ENCODE measurements at places on chromosomes 3 and 15.

DNA sequence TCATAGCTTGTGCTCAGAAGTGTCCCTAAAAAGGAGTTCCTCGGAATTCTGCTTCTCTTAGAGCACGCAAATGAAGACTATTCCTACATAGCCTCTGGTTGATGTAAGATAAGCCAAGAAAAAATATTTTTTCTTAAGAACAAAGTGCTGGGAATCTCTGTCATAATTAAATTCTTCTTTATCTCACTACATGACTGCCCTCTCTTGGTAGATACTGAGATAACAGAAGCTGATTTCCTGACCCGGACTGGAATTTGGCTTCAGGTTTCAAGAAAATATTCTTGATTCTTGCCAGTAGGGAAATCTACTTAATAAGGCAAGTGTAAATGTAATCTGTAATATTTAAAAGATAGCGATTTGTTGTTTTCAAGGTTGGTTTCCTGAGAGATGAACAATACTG is 31.3 kb upstream of the SETMAR start:
- no peak for DNase-seq

DNA sequence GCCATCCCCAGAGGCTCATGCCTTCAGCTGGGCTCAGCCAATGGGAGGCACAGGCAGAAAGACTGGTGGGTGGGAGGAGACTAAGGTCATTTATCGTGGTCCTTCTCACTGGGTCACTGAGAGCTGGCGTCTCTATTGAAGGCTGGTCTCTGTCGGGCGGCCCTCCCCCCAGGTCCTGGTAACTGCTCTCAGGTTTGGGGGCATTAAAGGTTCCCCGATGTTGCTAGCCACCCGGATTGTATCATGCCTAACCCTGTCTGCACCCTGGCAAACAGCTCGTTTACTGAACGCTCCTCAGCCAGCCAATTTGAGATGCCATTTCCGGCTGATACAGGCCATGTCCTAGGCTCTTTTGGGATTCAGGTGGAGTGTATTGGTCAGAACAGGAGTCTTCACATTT is 10.5 kb downstream of the SELENOS start:
- no peak for DNase-seq

GRCh38 chr15:39651295-39651694 is 70.4 kb downstream of the THBS1 start:
- no peak for DNase-seq

DNA sequence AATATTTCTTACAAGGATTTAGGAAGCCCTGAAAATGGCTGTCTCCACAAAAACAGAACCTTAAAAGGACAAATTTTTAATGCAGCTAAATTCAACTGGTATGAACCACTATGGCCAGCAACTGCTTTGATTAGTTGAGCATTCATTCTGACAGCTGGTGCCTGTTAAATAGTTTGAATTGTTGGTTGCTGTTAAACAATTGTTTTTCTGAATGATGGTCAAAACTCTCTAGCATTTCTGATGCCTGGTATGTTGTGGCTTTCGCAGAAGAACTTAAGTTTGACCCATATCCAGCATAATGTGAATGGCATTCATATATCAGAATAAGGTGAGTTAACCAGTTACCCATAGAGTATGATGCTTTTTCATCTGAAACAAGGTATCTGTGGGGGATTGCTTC is 138.4 kb downstream of the MEIS2 start:
- DNase-seq, result no peak

- no peak for DNase-seq
These were observed at the start of gene TAGLN3 for GRCh38 chr3:111998636-111999483. TAGLN3 (plus strand) TSS chr3:111998922; CDS start chr3:111999423, 501 bp downstream.

DNA sequence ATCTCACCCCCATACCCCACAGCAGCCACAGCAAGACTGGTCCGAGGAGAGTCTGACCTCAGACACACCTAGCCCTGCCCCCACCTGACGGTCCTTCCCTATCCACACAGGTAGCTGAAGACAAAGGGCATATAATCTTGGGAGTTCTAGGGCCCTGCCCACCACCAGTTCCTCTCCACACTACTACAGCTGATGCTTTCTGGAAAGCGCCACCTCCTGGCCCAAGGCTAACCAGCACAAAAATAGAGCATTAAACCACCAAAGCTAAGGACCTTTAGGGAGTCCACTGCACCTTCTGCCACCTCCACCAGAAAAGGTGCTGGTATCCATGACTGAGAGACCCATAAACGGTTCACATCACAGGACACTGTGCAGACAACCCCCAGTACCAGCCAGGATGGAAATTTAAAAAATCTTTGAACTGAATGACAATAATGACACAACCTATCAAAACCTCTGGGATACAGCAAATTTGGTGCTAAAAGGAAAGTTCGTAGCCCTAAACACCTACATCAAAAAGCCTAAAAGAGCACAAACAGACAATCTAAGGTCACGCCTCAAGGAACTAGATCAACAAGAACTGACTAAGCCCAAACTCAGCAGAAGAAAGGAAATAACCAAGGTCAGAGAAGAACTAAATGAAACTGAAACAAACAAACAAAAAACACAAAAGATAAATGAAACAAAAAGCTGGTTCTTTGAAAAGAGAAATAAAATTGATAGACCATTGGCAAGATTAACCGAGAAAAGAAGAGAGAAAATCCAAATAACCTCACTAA is 122.1 kb upstream of the TPRG1 start:
- DNase-seq, result no peak

DNA sequence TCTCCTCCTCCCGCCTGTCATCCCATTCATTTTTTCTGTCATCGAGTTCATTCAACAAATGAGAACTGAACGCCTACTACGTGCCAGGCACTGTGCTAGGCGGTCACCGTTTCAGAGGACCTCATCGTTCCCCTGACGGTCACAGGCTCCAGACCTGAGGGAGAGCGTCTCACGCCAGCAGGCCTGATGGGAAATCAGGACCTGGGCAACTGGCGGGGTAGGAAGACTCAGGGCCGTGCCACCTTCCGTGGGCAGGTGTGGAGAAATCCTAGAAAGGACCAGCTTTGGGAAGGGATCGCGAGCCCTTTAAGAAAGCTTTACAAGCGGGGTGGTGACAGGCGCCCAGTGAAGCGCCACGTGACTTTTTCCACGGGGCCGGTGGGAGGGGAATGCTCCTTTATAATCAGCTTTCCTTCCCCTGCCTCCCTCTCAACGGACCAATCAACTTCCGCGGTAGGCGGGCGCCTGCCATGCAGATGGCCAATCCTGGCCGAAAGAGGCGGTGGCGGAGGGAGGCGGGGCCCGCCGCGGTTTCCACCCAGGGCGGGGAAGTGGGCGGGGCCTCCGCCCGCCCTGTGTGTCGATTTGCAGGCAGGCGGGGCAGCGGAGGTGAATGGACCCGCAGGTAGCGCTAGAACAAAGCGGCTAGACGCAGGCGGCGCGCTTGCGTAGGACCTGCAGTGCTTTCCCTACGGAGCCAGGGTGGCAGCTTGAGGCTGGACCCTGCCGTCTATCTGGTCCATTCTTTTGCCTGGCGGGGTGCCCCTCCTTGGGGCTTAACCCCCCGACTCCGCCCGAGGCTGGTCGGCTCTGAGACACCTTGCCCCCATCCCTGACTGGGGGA is 819 bp upstream of the DUSP7 start:
- peak; percentile 99 for DNase-seq

All from stimulated activated CD4-positive, alpha-beta T cell treated with anti-CD3 and anti-CD28 coated beads, Interleukin-1b, Interleukin-23, amount 100 ng/mL, for 1 hour (primary cell).